Osteoblast (primary cell): ENCODE measurements at places on chromosomes 2 and 18.

- H3K4me1 ChIP-seq: peaks cover 11% of the 10 kb centered on the region
- H3K27me3 ChIP-seq: no peaks in the 10 kb centered on the region
These were observed 121.0 kb upstream of the HAAO start for GRCh38 chr2:42913280-42913878.

DNA sequence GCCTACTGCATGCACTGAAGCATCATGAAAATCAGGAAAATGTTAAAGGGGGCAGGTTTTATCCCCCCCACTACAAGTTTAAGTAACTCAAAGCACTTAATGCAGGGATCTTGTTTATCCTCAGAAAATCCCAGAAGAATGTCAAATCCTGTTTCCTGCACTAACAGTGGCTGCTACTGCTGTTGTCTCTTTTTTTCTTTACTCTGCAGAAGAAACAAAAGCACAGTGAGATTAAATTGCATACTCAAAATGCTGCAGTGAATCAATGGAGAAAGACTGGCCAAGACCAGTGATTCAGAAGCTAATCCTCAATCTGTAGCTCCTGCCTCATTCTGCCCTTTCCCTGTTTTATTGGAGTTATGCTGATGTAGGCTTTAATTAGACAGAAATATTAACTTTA is 332.3 kb upstream of the FIGN start:
- H3K27me3 ChIP-seq: no peaks in the 10 kb centered on the region
- DNase-seq: no peak
- no peaks in the 10 kb centered on the region for H3K4me1 ChIP-seq
- H3K27ac ChIP-seq: no peak overlapping the region

DNA sequence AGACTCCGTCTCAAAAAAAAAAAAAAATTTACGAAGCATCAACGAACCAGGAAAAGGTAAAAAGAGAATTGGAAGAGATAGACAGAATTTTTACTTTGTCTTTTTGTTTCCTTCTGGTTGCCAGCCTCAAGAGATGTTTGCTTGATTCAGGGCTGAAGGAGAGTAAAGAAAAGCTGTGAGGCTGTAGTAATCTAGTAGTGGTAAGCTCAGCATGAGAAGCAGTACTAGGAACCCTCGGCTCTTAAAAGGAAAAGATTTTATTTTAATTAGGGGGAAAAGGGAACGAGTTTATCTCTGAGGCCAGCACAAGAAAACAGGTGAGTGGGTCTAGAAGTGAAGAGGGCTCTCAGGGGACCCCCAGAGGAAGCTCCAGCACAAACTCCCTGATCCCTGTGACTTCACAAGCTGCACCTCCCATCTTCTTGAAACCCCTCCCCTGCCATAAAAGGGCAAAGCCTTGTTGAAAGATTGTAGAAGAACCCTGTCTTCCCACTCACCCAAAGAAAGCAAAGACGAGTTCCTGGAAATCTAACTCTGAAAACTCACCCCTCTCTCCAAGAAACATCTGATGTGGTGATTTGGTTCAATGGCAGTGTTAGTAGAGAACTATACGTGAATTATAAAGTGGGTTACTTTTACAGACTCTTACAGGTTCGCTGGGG is 8.6 kb downstream of the RBMS1 start:
- no peak overlapping the region for H3K27ac ChIP-seq
- peaks cover 6% of the 10 kb centered on the region for H3K4me1 ChIP-seq
- no peaks in the 10 kb centered on the region for H3K36me3 ChIP-seq
- H3K27me3 ChIP-seq: no peaks in the 10 kb centered on the region
- DNase-seq: no peak

DNA sequence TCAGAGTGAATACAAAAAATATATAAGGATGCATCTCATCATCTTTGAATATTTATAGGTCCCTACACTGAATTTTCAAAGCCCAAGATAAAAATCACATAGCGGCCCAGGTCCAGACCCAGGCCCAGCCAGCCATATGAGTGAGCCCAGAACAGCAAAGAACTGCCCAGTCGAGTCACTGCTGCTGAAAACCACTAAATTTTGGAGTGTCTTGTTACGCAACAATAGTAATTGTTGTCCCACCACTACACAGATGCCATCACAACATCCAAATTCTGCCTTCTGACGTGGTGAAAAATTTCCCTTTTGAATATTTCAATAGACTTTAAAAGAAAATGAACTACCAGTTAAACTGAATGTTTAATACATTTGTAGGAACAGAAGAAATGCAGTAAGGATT is 5.7 kb downstream of the C18orf32 start:
- no peak overlapping the region for H3K27ac ChIP-seq
- peaks cover 19% of the 10 kb centered on the region for H3K4me1 ChIP-seq
- peaks cover 38% of the 10 kb centered on the region for H3K36me3 ChIP-seq

GRCh38 chr2:120294008-120294340 is 41.3 kb downstream of the RALB start:
- peaks cover 40% of the 10 kb centered on the region for H3K36me3 ChIP-seq
- no peaks in the 10 kb centered on the region for H3K27me3 ChIP-seq
- no peak overlapping the region for H3K27ac ChIP-seq

DNA sequence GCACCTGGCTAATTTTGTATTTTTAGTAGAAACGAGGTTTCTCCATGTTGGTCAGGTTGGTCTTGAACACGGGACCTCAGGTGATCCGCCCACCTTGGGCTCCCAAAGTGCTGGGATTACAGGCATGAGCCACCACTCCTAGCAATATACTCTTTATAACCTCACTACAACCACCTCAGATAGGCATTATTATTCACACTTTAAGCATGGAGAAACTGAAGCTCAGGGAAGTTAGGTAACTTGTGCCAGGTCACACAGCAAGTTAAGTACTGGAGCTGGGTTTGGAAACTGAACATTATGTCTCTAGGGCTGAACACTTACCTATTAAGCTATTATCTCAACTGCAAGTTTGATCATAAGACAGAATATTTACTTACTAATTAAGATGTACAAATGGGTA is 42.6 kb upstream of the ACTR2 start:
- H3K27me3 ChIP-seq: no peaks in the 10 kb centered on the region
- no peaks in the 10 kb centered on the region for H3K36me3 ChIP-seq
- no peak overlapping the region for H3K4me3 ChIP-seq
- no peak overlapping the region for H3K27ac ChIP-seq
- peaks cover 3% of the 10 kb centered on the region for H3K4me1 ChIP-seq

- DNase-seq: peak; percentile 99
- no peaks in the 10 kb centered on the region for H3K36me3 ChIP-seq
- H3K27me3 ChIP-seq: peaks cover 25% of the 10 kb centered on the region
These were observed 10.0 kb upstream of the GBX2 start for GRCh38 chr2:236177967-236178889.

DNA sequence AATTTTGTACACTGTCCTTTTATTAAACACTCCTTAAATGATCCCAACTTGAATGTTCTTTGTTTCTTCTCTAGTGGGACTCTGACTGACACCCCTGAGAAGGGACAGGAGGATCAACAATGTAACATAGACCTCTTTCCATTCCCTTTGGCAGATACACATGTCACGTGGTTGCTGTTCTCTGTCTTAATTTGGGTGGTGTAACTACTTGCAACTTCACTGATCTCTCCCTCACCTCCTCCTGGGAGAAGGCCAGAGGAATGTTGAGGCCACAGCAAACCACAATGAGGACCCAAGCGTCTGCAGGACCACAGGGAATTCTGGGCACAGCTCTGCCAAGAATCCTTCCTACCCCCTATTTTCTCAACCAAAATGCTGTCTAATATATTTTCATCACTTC is 205.6 kb downstream of the RTP5 start:
- H3K36me3 ChIP-seq: no peaks in the 10 kb centered on the region
- no peak for DNase-seq
- H3K27me3 ChIP-seq: no peaks in the 10 kb centered on the region
- H3K27ac ChIP-seq: no peak overlapping the region
- peaks cover 14% of the 10 kb centered on the region for H3K4me1 ChIP-seq

- no peaks in the 10 kb centered on the region for H3K36me3 ChIP-seq
- DNase-seq: no peak
- no peaks in the 10 kb centered on the region for H3K27me3 ChIP-seq
- no peak overlapping the region for H3K4me3 ChIP-seq
These were observed 140.3 kb downstream of the GALNT14 start for GRCh38 chr2:30997979-30998378.

- H3K36me3 ChIP-seq: no peaks in the 10 kb centered on the region
- H3K4me1 ChIP-seq: no peaks in the 10 kb centered on the region
- H3K27me3 ChIP-seq: no peaks in the 10 kb centered on the region
- no peak overlapping the region for H3K4me3 ChIP-seq
- no peak for DNase-seq
These were observed 520.8 kb downstream of the FBXO15 start for GRCh38 chr18:73626859-73627258.

- H3K27ac ChIP-seq: no peak overlapping the region
- no peaks in the 10 kb centered on the region for H3K4me1 ChIP-seq
- no peaks in the 10 kb centered on the region for H3K36me3 ChIP-seq
- H3K4me3 ChIP-seq: no peak overlapping the region
- DNase-seq: no peak
These were observed 203.0 kb upstream of the KCNJ3 start for GRCh38 chr2:154495455-154495868.

DNA sequence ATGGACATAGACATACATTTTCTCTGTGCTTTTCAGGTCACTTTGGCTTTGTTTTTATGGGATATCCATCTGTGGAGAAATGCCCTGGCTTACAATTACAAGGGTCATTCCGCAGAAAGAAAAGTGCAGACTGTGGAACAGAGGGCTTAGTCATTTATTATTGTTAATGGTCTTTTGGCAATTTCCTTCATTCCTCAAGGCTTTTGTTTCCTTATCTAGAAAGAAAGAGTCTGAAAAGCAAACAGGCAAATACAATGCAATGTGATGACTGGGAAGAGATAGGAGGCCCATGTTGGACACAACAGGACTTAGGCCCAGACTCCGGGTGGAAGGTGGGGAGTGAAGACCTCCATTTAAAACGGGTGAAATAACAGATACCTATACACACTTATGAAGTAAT is 129.5 kb upstream of the CAVIN2 start:
- no peaks in the 10 kb centered on the region for H3K36me3 ChIP-seq
- no peaks in the 10 kb centered on the region for H3K27me3 ChIP-seq
- no peak overlapping the region for H3K27ac ChIP-seq
- DNase-seq: peak; percentile 43
- H3K4me3 ChIP-seq: no peak overlapping the region

DNA sequence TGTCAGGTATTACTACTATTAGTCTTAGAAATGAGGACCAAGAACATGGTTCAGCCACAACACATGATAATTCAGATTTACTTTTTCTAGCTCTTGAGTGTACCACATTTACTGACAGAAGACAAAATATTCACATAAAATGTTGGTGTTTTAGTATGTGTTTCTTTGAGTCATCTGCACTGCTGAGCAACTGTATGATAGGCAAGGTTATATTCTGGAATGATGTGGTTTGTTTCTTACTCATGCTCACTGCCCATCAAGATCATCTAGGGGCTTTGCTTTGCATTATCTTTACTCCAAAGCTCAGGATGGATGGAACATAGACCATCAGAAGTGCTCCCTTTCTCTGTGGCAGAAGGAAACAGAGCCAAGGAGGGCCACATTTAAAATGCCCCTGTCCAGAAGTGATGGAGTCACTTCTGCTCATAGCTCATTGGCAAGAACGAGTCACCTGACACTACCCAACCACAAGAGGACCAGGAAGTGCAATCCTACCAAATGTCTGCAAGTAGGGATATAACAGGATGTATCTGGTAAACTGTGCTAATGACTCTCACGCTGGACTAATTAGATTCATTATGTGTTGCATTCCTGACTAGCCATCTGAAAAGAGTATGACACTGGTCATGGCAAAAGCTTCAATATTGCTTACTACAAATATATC is 81.5 kb downstream of the DIS3L2 start:
- peaks cover 7% of the 10 kb centered on the region for H3K4me1 ChIP-seq
- H3K27me3 ChIP-seq: no peaks in the 10 kb centered on the region
- no peak overlapping the region for H3K27ac ChIP-seq
- H3K4me3 ChIP-seq: no peak overlapping the region
- H3K36me3 ChIP-seq: no peaks in the 10 kb centered on the region

GRCh38 chr18:4004183-4004829 is 450.8 kb downstream of the DLGAP1 start:
- no peaks in the 10 kb centered on the region for H3K4me1 ChIP-seq
- H3K27ac ChIP-seq: no peak overlapping the region
- H3K4me3 ChIP-seq: no peak overlapping the region
- no peaks in the 10 kb centered on the region for H3K36me3 ChIP-seq
- no peak for DNase-seq

DNA sequence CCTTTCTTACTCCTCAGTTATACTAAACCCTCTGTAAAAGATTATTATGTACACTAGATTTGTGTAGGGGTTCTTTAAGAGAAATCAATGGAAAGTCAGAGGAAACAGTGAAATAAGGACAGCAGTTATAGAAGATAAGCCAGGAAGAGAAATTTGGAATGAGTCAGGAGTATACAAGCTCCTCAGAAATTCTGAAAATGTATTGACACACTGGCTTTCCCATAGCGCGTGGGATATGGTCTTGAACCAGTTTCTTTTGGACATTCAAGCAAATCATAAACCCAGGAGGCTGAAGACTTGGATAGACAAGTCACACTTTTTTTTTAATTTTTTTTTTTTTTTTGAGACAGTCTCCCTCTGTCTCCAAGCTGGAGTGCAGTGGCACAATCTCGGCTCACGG is 316.1 kb upstream of the MMADHC start:
- H3K4me3 ChIP-seq: no peak overlapping the region
- no peaks in the 10 kb centered on the region for H3K27me3 ChIP-seq
- no peak for DNase-seq
- H3K4me1 ChIP-seq: peaks cover 38% of the 10 kb centered on the region
- H3K27ac ChIP-seq: peak overlapping the region; percentile 80
- no peaks in the 10 kb centered on the region for H3K36me3 ChIP-seq

GRCh38 chr2:134217924-134218323 is 35.9 kb upstream of the MGAT5 start:
- no peaks in the 10 kb centered on the region for H3K36me3 ChIP-seq
- DNase-seq: no peak
- no peak overlapping the region for H3K27ac ChIP-seq
- H3K4me1 ChIP-seq: peaks cover 3% of the 10 kb centered on the region

GRCh38 chr2:151767536-151767935 is 33.3 kb upstream of the NEB start:
- H3K4me1 ChIP-seq: peaks cover 6% of the 10 kb centered on the region
- H3K27me3 ChIP-seq: no peaks in the 10 kb centered on the region
- H3K4me3 ChIP-seq: no peak overlapping the region
- no peak for DNase-seq

DNA sequence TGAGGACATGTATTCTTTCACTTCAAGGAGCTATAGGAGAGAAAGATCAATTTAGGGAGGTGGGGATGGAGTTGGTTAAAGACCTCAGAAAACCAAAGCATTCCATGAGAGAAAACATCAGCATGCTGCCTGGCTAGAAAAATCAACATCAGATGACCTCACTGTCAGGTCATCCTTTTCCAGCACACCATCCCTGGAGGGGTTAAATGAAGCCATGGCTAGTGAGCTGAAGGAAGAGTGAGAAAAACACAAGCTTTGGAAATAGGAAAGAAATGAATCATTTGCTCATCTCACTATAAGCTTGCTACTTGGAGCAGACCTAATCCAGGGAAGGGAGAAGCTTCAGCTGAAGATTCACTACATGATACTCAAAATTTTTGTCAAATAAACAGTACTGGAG is 109.5 kb upstream of the ITGB6 start:
- peak; percentile 44 for DNase-seq
- peaks cover 31% of the 10 kb centered on the region for H3K4me1 ChIP-seq
- peak overlapping the region; percentile 78 for H3K27ac ChIP-seq
- H3K27me3 ChIP-seq: no peaks in the 10 kb centered on the region
